ENCODE measurements at places on chromosomes 1 and 21. TPM values are rescaled to one million over a fixed set of nuclear protein-coding genes. Genes with fewer than 3 reads are reported as not detected.
A peak's percentile ranks its signal among the peaks of the same experiment; 100 is the strongest.

Gene CD164L2
- total RNA-seq = not detected

Gene ATP1A1
- total RNA-seq = 210 TPM

Gene TNFRSF1B
- total RNA-seq = 16.3 TPM

Gene INSRR
- total RNA-seq = 0.20 TPM

Gene ANGPTL3
- total RNA-seq = not detected

Gene NBPF10
- 1.0 TPM for total RNA-seq

Gene OVAAL
- total RNA-seq = 3.1 TPM

Gene GPR161
- 3.3 TPM for total RNA-seq

GRCh38 chr1:241423541-241424479 is 66.8 kb upstream of the RGS7 start:
- DNase-seq = peak; percentile 15

DNA sequence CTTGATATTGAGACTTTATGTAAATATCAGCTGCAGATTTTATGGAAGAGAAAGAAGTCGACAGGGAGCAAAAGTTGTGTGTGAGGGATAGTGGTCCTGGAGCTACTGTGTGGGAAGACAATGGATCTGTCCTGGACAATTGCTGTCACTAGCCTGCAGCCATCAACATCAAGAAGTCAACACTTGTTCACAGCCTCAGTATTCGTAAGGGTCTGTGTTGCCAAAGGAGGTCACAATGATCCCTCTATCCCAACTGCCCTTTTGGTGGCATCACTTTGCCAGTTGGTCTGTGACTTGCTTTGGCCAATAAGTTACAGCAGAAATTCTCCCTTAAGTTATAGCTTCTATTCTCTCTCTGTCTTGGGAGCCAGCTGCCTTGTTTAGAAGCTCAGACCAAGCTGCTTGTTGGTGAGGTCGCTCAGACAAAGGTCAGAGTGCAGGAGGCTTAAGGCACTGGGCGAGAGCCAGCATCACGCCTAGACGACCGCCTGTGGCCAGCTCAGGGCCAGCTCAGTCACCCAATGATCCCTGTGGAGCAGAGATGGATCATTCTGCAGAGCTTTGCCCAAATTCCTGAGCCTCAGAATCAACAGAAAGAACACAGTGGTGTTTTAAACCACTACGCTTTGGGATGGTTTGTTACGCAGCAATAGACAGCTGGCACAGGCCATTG is 134.9 kb downstream of the RHOU start:
- DNase-seq = no peak

DNA sequence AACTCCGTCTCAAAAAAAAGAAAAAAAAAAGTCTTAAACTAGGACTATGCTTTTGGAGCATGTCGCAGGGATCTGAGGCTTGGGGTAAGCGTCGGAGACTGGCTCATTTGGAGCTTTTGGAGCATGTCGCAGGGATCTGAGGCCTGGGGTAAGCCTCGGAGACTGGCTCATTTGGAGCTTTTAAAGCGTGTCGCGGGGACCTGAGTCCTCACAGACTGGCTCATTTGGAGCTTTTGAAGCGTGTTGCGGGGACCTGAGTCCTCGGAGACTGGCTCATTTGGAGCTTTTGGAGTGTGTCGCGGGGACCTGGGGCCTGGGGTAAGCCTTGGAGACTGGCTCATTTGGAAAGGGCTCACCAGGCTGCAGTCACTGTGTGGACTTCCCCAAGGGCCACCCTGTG is 13.6 kb upstream of the TSPEAR start:
- DNase-seq = no peak

GRCh38 chr1:173426057-173426456 is 51.1 kb upstream of the PRDX6 start:
- no peak for DNase-seq

DNA sequence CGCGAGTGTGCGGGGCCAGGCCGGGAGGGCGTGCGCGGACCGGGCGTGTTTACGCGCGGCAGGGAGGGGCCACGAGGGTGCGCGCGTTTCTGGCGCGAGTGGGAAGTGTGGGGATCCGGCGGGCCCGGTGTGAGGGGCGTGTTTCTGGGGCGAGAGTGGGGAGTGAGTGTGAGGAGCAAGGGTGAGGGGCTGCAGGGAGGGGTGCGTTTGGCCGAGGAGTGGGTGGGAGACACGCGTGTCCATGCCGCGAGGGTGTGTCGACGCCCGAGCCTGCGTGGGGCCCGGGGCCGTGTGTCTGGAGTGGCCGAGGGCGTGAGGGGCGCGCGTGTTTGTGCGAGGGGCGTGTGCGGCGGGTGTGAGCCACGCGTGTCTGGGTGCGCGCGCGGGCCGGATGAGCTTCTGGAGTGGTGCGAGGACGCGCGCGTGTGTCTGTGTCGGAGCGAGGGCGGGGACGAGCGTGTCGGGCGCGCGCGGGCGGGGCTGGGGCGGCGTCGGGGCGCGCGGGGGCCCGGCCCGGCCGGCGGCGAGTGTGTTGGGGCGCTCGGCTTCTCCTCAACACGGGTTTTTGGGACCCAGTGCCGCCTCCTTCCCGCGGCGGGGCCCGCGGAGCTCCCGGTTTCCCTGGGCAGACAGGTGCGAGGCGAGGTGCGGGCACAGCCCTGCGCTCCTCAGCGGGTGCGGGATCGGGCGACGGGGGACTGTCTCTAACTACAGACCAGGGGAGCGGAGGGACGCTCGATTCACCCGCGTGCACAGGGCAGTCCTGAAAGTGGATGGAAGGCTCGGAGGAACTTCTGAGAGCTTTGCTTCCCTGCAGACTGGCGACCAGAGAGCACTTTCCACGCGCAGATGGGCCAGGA is 65.8 kb upstream of the VAMP3 start:
- DNase-seq = peak; percentile 33

DNA sequence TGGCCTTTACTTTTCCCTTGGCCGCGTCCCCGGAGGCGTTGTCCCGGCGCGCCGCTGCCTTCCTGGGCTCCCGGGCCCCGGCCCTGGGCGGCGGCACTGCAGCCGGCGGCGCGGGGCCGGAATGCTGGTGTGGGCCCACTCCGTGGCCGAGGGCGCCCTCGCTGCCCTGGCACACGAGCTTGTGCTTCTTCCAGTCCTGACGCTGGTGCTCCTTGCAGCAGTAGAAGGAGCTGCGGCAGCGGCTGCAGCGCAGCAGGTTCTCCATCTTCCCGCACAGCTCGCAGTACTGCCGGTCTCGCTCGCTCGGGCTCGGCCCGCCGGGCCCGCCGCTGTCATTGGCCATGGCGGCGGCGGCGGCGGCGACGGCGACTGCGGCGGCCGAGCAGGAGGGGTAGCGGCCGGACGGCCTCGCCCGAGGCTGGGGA is 529 bp downstream of the EGLN1 start:
- peak; percentile 18 for DNase-seq

GRCh38 chr1:43031316-43032203 is 72.9 kb upstream of the SLC2A1 start:
- no peak for DNase-seq

GRCh38 chr21:45859041-45859761 is 122.4 kb upstream of the COL6A1 start:
- DNase-seq = no peak

GRCh38 chr1:189706594-189706993 is 771.1 kb downstream of the BRINP3 start:
- no peak for DNase-seq

DNA sequence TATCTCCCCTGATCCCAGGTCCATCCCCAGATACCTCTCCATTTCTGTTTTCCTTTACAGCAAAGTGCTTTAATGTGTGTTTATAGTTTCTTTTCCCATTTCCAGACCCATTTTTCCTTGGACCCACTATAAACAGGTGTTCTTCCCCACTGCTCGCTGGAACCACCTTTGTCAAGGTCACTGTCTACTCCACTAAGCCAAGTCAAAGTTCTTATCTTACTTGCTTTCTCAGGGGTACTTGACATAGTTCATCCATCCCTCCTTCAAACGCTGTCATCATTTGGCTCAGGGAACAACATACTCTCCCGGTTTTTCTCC is 8.3 kb downstream of the SLAMF1 start:
- DNase-seq = no peak

- no peak for DNase-seq
These were observed 5.5 kb downstream of the CFAP410 start for GRCh38 chr21:44333509-44334328.

- no peak for DNase-seq
These were observed 3.7 kb upstream of the TEKT2 start for GRCh38 chr1:36080236-36080635.

- DNase-seq = no peak
These were observed 424.9 kb downstream of the ADGRL2 start for GRCh38 chr1:82225421-82226185.

- DNase-seq = no peak
These were observed 79.7 kb upstream of the BCL10 start for GRCh38 chr1:85356130-85356529.

GRCh38 chr1:220300442-220301121 is 28.3 kb upstream of the RAB3GAP2 start:
- DNase-seq = peak; percentile 84

Data from heart right ventricle (tissue), 16 donors.